ENCODE measurements at places on chromosomes 3 and 15. TPM values are rescaled to one million over a fixed set of nuclear protein-coding genes. Genes with fewer than 3 reads are reported as not detected.

STRIT1 gene
- not detected for total RNA-seq

SENP5 gene
- total RNA-seq: 31.0 TPM

TMOD3 gene
- total RNA-seq: 43.8 TPM

ANKRD34C gene
- not detected for total RNA-seq

ATP10A gene
- total RNA-seq: 2.4 TPM

RAB6B gene
- 4.8 TPM for total RNA-seq

RLBP1 gene
- total RNA-seq: not detected

IFT122 gene
- total RNA-seq: 29.6 TPM

CD86 gene
- total RNA-seq: 5.8 TPM

PYDC2 gene
- not detected for total RNA-seq

GOLGA8J gene
- 0.29 TPM for total RNA-seq

SRP14 gene
- total RNA-seq: 154 TPM

PLSCR2 gene
- 1.3 TPM for total RNA-seq

STRA6 gene
- total RNA-seq: not detected

SMARCC1 gene
- 61.5 TPM for total RNA-seq

LRRIQ4 gene
- not detected for total RNA-seq

CCR9 gene
- total RNA-seq: 0.12 TPM

BNC1 gene
- not detected for total RNA-seq

GRM7 gene
- 0.14 TPM for total RNA-seq

C3orf49 gene
- total RNA-seq: not detected

FAM227B gene
- 2.2 TPM for total RNA-seq

GATA2 gene
- 1.6 TPM for total RNA-seq

ZNF660 gene
- total RNA-seq: 1.1 TPM

DTX3L gene
- total RNA-seq: 59.9 TPM

PIK3R4 gene
- total RNA-seq: 27.5 TPM

POLR2H gene
- 126 TPM for total RNA-seq

MESP2 gene
- total RNA-seq: 1.2 TPM

MESP1 gene
- 4.6 TPM for total RNA-seq

GAP43 gene
- 1.1 TPM for total RNA-seq

EIF2A gene
- total RNA-seq: 78.9 TPM

ACTRT3 gene
- total RNA-seq: 0.90 TPM

CHRNB4 gene
- total RNA-seq: not detected

CCDC33 gene
- not detected for total RNA-seq

PLIN1 gene
- 5.2 TPM for total RNA-seq

TYRO3 gene
- 8.5 TPM for total RNA-seq

UTS2B gene
- total RNA-seq: not detected

POPDC2 gene
- total RNA-seq: 7.1 TPM
